ENCODE measurements at places on chromosomes 4 and X.

GRCh38 chr4:146029939-146030710, 91.5 kb upstream of the ZNF827 start:
- no peak for DNase-seq

DNA sequence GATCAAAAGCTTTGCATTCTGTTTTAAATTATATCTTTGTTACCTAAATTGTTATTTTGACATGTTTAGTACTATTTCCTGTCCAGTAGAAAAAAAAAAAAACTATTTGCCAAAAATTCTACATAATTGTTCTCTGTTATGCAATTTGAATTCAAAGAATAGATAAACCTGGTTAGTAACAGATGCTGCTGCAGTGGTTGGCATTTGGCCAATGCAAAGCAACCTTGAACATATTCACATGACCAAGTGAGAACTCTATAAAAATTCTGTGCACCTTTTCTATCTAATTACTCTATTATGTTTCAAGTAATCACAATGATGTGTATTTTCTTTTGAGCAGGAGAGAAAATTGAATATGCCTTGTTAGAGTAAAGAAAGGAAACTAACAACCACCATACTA, 1473.4 kb downstream of the RPA4 start:
- DNase-seq = no peak

- DNase-seq = no peak
Observed at GRCh38 chr4:37827030-37827685, 672 bp downstream of the PGM2 start.

- DNase-seq = no peak
Observed at GRCh38 chrX:68372665-68373064, 60.6 kb downstream of the OPHN1 start.

- DNase-seq = no peak
Observed at GRCh38 chr4:119498527-119498926, 130.1 kb downstream of the PDE5A start.

GRCh38 chr4:144970597-144970996, 127.4 kb downstream of the ANAPC10 start:
- no peak for DNase-seq

DNA sequence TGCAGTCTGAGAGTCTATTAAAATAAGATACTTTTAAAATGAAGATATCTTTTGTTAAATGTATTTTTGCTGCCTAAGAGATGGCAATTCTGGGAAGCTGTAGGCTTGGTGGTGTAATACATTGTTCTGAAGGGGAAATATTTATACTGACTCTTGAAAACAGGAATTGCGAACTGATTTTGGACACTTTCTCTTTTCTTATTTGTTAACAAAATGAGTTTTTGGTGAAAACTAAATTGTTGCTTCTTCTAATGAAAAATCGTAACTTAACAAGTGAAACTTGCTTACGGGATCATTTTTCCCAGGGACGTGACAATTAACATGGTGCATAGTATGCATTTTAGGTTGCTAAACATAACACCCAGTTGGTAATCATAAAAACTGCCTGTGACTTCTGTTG, 71.0 kb downstream of the RAPGEF2 start:
- DNase-seq = no peak

- peak; percentile 71 for DNase-seq
Observed at GRCh38 chr4:181957088-181957487, 286.1 kb upstream of the TENM3 start.

- no peak for DNase-seq
Observed at GRCh38 chr4:172818901-172819300, 349.7 kb upstream of the GALNT7 start.

DNA sequence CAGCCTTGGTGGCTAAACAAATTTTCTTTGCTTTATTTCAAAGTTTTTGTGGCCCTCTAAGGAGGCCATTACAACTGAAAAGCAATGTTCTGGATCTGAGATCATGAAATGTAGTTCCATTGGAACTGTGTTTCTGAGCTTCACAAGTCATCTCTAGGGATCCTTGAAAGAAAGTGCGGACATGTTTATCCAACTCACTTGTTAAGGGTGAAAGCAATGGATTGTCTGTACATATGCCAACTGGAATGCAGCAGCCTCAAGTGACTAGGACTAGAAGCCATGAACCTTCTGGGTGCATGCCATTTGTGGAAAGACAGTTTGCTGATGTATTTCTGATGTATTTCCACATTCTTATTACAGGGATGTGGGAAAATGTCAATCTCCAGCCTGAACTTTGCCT, 36.7 kb upstream of the KLHL13 start:
- DNase-seq = no peak

- DNase-seq = peak; percentile 49
Observed at GRCh38 chr4:89788206-89789072, 48.5 kb downstream of the SNCA start.

DNA sequence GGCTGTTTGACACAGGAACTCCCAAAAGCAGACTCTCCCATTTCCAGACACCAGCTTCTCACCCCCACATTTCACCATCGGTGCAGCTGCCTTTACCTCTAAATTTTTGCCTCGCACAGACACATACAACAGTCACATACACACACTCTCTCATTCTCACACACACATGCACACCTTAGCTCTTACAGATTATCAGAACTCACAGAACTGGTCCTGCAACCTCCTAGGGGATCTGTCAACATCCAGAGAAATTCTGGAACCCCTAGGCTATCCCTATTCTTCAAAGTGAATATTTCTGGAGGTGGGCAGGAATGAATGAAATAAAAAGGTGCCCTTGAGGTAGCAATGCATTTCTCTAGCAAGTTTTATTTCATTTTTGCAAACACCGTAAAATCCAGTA, 4.1 kb downstream of the HS6ST2 start:
- DNase-seq = no peak

DNA sequence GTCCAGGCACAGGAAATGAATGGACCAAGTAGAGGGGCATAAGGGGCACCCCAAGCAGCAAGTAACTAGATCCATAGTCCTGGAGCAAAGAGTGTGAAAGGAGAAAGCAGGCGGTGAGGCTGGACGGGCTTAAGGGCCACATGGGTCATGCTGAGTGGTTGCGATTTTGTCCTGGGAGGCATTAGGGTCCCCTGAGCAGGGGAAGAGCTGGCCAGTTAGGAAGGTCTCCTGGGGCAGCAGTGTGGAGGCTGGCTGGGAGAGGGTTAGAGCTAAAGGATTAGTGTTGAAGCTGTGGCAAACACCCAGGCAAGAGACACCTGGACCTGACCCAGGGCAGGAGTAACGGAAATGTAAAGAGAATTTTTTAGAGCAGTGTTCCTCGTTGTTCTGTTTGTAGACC, 26.5 kb downstream of the MYOZ2 start:
- DNase-seq = no peak

DNA sequence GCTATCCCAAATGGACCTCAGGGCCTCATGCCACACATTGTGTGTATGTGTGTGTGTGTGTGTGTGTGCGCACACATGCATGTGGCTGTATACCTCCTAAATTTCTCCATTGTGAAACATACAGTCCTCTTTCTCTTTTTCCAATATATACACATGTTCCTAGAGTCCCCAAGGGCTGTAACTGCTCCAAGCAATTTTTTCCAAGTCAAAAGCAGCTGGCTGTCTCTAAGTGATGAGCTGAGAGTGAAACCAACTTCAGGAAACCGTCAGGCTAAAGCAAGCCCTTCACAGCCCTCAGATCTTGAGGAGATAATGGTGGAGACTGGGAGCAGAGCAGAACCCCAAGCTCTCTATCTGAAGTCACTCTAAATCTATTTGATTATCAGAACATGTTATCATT, 496.1 kb upstream of the DIPK2B start:
- no peak for DNase-seq

DNA sequence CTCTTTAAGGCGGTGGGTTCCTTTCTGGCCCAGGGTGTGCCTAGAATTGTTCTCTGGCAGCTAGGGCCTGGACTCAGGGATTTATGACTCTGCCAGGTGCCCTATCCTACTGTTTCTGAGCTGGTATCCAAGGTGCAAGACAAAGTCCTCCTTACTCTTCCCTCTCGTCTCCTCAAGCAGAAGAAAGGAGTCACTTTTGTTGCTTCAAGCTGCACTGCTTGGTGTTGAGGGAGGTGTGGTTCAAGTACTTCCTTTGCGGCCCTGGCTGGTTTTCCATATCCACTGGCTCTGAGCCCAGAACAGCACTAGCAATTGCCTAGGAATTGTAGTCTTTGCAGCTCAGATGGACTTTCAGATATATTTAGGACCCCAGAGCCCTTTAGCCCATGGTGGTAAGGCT, 39.3 kb downstream of the RTL3 start:
- no peak for DNase-seq

DNA sequence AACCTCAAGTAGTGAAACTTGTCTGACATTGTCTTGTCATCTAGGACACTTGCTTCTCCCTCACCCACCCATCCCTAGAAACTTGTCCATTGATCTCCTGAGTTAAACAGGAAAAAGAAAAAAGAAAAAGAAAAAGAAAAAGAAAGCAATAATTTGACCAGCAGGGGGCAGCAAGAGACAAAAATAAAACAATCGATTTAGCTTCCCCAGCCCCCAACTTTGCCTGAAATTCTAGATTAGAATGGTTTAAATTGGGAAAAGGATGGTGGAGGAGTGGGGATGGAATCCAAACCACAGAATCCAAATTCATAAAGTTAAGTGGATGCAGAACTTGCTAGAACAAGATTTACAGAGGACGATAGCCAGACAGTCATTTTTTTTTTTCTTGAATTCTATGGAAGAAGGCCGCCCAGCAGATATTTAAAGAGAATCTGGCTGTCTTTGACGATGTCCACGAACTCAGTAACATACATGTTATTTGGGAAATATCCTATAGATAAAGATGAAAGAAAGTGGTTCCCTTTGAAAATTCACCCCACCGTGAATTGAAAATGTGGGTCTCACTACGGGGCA, 282.9 kb downstream of the USP46 start:
- peak; percentile 25 for DNase-seq

DNA sequence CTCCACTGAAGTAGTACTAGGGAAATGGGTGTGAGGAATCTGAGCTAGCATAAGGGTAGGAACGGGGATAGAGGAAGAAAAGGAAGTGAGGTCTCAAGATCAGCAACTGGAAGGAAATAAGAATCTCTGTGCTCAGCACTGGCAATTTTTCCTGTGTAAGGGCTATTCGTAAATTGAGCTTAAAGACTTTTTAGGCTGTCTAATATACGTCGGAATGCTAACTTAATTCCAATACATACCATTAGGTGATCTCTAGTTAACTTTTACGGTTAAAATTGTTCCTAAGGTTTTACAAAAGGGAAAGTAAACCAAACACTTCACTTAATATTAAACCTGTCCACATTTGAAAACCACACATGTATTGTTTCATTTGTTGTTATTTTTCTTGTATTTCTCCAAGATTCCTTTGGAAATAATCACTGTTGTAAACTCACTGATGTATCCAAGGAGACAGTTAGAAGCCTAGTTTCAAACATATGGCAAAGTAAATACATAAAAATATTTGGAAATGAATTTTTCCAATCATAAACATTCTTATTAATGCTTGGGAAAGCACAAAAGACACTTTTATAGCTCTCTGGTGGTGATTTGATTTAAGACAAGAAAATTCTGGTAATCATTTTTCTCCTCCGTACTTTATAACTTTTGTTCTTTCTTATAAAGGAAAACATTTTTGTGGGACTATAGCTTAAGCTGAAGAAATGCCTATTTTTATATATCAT, 28.1 kb upstream of the HPGDS start:
- no peak for DNase-seq

DNA sequence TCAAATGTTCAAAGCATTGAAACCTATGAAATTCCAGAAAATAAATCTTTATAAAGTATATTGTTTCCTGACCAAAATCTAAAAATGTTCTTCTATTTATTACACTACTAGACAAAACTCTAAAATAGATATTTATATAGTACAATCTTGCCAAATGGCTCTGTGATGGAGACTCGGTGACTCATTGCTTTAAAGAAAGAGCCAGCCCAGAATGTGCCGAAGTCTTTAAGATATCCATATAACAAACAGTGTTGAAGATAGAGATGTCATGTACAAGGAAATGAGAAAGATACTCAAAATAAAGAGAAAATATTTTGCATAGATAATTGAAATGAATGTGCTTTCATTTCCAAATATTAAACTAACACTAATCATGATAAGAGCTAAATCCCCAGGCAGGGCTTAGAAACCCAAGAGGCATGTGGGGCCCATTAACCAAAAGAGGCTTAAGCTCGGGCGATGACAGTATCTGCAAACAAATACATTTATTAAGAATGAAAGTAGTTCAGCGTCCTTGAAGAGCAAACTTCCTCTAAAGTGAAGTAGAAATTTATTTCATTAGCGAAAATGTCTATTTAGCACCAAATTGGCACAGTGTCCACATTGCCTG, 102.1 kb upstream of the FAM9B start:
- no peak for DNase-seq

DNA sequence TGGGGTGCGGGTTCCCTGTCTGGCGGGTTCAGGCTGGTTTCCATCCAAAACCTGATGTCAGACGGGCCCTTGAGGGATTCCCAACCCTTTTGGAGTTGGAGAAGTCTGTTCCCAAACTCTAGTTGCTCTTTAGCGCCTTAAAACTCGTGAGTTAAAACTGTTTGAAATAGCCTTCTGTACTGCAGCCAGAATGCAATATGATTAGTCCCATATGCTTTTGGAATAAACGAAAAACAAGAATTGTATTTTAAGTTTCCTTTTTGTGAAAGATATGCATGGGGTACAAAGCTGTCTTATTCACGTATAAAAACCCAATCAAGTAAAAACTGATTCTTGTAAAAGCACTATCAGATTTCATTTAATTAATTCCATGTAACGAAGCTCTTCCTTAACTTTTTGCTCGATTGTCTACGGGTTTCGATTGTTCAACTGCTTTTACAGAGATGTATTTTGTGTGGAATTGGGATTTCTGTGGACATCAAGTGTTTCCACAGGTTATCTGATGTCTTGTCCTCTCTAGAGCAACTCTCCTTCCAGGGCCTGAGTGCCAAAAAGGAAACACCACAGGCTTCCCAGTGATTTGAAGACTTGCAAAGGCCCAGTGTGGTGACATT, 49.5 kb downstream of the CLDN34 start:
- DNase-seq = no peak

DNA sequence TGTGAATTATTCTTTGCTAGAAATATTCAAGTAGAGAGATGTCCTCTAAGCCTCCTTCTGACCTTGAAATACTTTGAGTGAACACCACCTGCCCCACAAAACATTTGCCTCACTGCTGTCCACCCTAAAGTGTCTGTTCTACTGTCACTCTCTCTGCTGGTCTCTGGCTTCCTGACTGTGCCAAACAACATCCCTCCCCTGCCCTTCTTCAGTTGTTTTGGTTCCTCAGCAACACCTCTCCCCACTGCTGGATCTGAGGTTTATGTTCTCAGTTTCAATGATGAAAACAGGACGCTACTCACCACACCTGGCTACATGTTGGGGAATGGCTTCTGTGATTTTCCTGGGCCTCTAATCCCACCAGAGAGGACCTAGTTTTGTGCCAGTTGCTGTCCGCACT, 456.9 kb downstream of the BCOR start:
- DNase-seq = no peak

- DNase-seq = no peak
Observed at GRCh38 chr4:184403384-184403781, 71.0 kb downstream of the IRF2 start.

GRCh38 chr4:3789587-3789986, 23.4 kb downstream of the ADRA2C start:
- no peak for DNase-seq

DNA sequence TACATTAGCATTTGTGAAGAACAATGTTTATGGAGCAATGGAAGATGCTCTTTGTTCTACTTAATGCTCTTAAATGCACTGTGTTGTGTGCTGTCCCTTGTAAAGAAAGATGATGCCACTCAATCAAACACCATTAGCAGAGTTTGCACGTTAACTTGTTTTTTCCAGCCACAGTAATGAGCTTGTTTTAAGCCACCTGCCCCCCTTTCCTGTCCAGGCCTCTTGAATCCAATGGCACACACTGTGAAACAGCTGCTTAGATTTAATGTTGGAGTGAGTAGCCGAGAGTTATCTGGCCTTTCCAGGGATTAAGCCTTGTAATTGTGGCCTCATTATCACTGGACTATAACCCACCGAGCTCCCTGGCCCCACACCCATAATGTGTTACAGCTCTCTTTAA, 86.0 kb downstream of the PAK3 start:
- no peak for DNase-seq
